ENCODE measurements at places on chromosomes 6 and 20. TPM values are rescaled to one million over a fixed set of nuclear protein-coding genes. Genes with fewer than 3 reads are reported as not detected.

Gene GTSF1L
- not detected for total RNA-seq

Gene HLA-DQB1
- total RNA-seq: not detected

DNA sequence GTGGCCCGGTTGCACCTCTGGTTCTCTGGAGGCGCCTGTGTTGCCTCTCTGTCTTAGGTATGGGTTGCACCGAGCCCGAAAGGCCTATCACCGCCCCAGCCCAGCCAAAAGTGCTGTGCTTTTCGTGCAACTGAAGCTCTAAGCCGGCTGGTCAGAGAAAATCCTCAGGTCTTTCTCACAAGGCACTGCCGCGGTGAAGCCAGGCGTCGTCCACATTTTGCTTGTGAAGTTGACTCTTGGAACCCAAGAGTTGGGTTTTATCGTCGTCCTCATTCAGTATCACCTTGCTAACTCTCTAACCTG is 726 bp upstream of the EMILIN3 start:
- no peak for DNase-seq

GRCh38 chr6:165967810-165968407 is 199.7 kb downstream of the TBXT start:
- DNase-seq: no peak

DNA sequence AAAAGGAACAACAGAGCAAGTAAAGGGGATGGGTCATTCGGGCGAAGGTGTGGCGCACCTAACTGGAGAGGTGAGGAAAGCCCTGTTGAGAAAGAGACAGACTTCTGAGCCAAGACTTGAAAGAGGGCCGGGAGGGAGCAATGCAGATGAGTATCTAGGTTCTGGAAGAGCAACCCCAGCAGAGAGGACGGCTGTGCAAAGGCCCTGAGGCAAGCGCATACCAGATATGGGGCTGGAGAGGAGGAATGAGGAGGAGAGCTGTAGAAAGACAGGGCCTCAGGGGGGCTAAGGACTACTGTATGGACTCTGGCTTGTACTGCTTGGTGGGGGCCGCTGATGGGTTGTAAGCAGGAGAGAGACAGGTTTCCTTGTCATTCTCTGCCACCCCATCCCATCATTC is 21.9 kb downstream of the TRERF1 start:
- DNase-seq: no peak

DNA sequence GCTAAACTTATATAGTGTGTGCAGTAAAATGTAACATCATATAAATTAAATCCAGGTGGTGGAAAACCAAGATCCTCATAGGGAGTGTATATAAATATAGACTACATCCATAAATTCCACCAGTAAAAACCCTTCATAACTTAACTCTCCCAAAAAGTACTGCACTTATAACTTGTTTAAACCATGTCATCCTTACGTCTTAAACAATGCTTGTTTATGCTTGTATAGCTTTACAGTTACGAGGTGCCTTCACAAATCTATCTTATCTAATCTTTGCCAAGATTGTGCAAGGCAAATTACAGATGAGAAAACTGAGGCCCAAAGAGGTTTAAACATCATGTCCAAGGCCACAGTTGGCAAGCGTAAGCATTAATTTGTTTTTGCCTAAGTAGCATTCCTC is 71.3 kb downstream of the BCAS1 start:
- DNase-seq: no peak

DNA sequence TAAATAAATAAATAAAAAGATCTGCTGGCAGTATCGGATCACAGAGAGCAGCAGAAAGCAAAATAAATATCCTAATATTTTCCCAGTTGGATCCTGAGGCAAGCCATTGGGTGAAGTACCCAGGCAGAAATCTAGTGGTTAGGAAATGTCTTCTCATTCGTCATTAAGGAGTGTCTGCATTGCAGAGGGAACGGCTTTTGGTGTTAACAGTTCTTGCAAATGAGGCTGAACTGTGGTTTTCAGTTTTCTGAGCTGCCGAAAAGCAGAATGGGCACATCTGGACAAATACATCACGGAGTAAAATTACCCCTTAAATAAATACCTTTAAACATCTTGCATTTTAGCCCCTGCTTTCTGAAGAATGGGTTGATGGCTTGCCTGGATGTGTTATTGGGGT is 82.3 kb upstream of the MPC1 start:
- no peak for DNase-seq

- no peak for DNase-seq
Measured at GRCh38 chr20:32205110-32205842, 2.3 kb downstream of the PLAGL2 start.

DNA sequence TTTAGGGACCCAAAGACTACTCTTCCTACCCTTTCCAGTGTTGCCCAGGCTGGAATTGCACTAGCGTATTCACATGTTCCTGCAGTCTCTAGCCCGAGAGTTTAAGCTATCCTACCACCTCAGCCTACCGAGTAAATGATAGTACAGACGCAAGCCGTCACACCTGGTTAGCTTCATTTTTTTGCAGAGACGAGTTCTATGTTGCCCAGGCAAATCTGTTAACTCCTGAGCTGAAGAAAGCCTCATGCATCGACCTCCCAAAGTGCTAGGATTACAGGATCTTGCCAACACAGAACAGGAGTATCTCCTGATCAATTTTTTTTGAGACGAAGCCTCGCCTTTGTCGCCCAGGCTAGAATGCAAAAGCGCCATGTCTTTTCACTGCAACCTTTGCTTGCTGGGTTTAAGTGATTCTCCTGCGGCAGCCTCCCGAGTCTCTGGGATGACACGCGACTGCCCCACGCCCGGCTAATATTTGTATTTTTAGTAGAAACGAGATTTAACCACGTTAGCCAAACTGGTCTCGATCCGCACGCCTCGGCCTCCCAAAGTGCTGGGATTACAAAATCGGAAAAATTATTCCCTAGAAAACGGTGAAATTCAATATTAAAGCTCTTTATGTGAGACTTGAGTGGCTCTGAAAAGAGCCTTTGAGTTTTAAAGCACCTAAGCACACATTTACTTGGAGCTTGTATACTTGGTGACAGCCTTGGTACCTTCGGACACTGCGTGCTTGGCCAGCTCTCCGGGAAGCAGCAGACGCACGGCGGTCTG is 128.5 kb downstream of the HFE start:
- no peak for DNase-seq

Gene SPTLC3
- total RNA-seq: 13.6 TPM

Gene TNNC2
- not detected for total RNA-seq

DNA sequence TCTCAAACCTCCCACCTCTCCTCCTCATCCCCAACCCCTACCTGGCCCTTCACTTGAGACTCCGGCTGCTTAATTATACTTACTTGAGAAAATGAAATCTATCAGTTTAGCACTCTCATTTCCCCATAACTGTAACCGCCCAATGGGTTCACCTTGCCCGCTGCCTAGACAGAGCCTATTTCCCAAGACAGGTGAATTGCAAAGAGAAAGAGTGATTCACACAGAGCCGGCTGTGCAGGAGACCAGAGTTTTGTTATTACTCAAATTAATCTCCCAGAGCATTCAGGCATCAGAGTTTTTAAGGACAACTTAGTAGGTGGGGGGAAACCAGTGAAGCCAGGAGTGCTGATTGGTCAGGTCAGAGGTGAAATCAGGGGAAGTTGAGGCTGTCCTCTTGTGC is 301.4 kb upstream of the CDYL start:
- DNase-seq: no peak

All from SJSA1 (cell line).